ENCODE measurements at places on chromosomes 6 and 20.

DNA sequence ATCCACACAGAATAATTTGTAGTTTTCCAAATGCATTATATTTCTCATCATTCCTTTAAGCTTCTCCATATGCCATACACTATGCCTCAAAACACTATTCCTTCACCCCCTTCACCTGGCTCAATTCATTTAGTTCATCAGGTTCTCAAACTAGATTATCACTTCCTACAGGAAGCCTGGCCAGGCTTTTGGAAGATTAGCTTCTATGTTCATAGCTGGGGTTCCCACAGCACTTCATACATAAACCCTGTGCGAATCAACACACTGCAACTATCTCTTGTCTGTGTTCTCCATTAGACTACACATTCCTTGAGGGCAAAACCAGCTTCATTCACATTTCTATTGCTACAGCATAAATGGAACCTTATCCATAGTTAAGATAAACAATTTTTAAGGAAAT lies 40.5 kb upstream of the PLN start:
- no peak for DNase-seq
- no peak overlapping the region for H3K27ac ChIP-seq
- H3K36me3 ChIP-seq, result peaks cover 26% of the 10 kb centered on the region

GRCh38 chr20:37359331-37359730 lies 13.4 kb downstream of the SRC start:
- no peak overlapping the region for H3K4me3 ChIP-seq
- no peaks in the 10 kb centered on the region for H3K4me1 ChIP-seq
- no peak for DNase-seq
- H3K27me3 ChIP-seq, result no peaks in the 10 kb centered on the region
- H3K36me3 ChIP-seq, result no peaks in the 10 kb centered on the region

GRCh38 chr6:166306378-166307081 lies 1.7 kb downstream of the PRR18 start:
- DNase-seq, result no peak
- no peaks in the 10 kb centered on the region for H3K36me3 ChIP-seq
- no peak overlapping the region for H3K4me3 ChIP-seq
- peaks cover 2% of the 10 kb centered on the region for H3K4me1 ChIP-seq
- peaks cover 65% of the 10 kb centered on the region for H3K27me3 ChIP-seq

DNA sequence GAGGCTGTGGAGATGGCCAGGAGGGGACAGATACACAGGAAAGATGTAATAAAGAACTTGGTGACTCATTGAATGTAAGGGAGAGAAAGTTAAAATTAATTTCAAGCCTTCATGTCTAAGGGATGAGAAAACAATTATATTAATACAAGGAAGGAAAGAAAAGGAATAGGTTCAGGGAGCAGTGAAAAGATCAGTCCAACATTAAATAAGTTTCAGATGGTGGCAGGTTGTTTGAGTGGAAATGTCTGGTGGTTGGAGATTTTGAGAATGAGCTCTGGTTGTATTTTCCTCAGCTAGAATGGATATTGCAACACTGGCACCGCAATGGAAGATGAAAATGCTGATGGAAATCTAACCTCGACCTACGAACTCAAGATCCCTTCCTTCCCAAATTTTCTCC lies 304.3 kb downstream of the COL12A1 start:
- no peak overlapping the region for H3K4me3 ChIP-seq
- H3K4me1 ChIP-seq, result no peaks in the 10 kb centered on the region

- no peaks in the 10 kb centered on the region for H3K36me3 ChIP-seq
- no peak overlapping the region for H3K4me3 ChIP-seq
- no peak for DNase-seq
- H3K4me1 ChIP-seq, result no peaks in the 10 kb centered on the region
- no peak overlapping the region for H3K27ac ChIP-seq
Measured at GRCh38 chr6:165340532-165340931, 31.1 kb upstream of the C6orf118 start.

DNA sequence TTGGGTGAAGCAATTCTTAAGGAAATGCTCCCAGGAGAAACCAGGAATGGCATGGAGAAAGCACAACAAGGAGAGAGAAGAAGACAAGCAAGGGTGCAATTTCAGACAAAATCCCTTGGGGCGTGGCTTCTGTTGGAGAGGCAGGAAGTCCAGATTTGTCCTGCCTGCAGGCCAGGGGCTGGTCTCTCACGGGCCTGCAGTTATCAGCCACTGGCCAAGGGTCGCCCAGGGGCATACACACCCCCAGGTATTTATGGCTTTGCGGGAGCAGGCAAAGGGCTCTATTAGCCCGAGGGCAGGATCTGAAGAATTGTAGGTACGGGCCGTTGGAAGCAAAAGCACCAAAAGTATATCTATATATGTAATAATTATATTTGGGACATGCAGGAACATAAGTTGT lies 87.7 kb downstream of the IYD start:
- H3K4me1 ChIP-seq, result no peaks in the 10 kb centered on the region
- no peak overlapping the region for H3K27ac ChIP-seq
- no peak overlapping the region for H3K4me3 ChIP-seq
- H3K36me3 ChIP-seq, result no peaks in the 10 kb centered on the region
- H3K27me3 ChIP-seq, result no peaks in the 10 kb centered on the region

- no peak for DNase-seq
- no peaks in the 10 kb centered on the region for H3K27me3 ChIP-seq
- no peak overlapping the region for H3K4me3 ChIP-seq
- H3K4me1 ChIP-seq, result peaks cover 4% of the 10 kb centered on the region
Measured at GRCh38 chr6:100261486-100261885, 203.2 kb downstream of the SIM1 start.

DNA sequence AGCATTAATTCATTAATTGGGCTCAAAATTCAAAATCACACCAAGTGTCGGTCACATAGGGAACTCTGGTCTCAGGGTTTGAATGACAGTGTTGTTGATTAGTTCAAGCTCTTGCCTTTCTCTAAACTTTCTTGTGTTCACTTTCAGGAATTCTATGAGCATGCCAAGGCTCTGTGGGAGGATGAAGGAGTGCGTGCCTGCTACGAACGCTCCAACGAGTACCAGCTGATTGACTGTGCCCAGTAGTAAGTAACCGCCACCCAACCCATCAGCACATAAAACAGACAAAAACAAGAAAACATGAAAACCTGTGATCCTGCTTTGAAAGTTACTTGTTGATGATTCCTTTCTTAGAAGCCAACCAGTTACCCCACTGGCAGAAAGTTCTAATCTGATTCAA lies 52.7 kb downstream of the GNAS start:
- peaks cover 64% of the 10 kb centered on the region for H3K4me1 ChIP-seq
- peaks cover 59% of the 10 kb centered on the region for H3K36me3 ChIP-seq
- no peak overlapping the region for H3K4me3 ChIP-seq
- peak overlapping the region; percentile 44 for H3K27ac ChIP-seq

- no peaks in the 10 kb centered on the region for H3K27me3 ChIP-seq
- no peak overlapping the region for H3K4me3 ChIP-seq
- DNase-seq, result no peak
- peaks cover 32% of the 10 kb centered on the region for H3K36me3 ChIP-seq
- no peak overlapping the region for H3K27ac ChIP-seq
Measured at GRCh38 chr6:75268988-75269354, 15.6 kb downstream of the TMEM30A start.

- H3K36me3 ChIP-seq, result no peaks in the 10 kb centered on the region
- no peak overlapping the region for H3K4me3 ChIP-seq
- no peaks in the 10 kb centered on the region for H3K27me3 ChIP-seq
- H3K4me1 ChIP-seq, result no peaks in the 10 kb centered on the region
Measured at GRCh38 chr20:12659942-12660341, 348.8 kb upstream of the SPTLC3 start.

GRCh38 chr6:134347885-134348805 lies 30.2 kb upstream of the SGK1 start:
- H3K27ac ChIP-seq, result no peak overlapping the region
- H3K27me3 ChIP-seq, result no peaks in the 10 kb centered on the region
- DNase-seq, result no peak
- peaks cover 19% of the 10 kb centered on the region for H3K4me1 ChIP-seq

DNA sequence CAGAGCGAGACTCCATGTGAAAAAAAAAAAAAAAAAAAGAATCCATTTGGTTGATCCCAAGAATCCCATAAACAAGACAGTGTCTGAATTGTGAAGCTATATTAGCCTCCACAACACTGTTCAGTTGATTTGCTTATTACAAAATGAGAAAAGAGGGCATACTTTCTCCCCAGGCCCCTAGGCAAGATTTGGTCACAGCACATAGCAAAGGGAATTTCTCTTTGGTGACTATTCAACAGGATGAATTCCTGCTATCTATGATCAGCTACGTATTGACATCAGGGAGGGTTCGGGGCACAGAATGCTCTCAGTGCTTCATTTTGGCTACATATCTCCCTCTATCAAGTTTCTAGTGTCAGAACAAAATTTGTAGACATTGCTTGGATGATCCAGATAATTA lies 20.2 kb upstream of the SLC22A3 start:
- H3K36me3 ChIP-seq, result no peaks in the 10 kb centered on the region
- no peak overlapping the region for H3K27ac ChIP-seq
- peaks cover 11% of the 10 kb centered on the region for H3K27me3 ChIP-seq
- no peak for DNase-seq

- no peaks in the 10 kb centered on the region for H3K36me3 ChIP-seq
- no peak for DNase-seq
- no peaks in the 10 kb centered on the region for H3K4me1 ChIP-seq
- no peak overlapping the region for H3K4me3 ChIP-seq
- peaks cover 22% of the 10 kb centered on the region for H3K27me3 ChIP-seq
- H3K27ac ChIP-seq, result no peak overlapping the region
Measured at GRCh38 chr6:70241031-70241430, 61.9 kb downstream of the COL9A1 start.

DNA sequence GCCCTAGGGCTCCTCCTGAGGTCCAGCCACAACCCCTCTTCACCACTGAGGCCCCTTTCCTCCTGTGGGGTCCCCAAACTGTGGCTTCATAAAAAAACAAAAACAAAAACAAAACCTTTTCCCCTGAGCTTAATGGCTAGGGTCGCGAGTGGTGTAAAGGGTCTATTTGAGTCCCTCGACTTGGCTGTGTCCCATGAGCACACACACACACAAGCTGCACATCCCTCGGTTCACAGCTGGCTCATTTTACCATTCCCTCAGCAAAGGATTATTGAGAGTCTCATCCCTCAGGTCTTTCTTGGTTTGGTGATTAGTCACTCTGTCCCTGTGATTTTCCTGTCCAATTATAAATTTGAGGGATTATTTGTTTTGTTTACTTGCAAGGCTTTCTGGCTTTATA lies 206.1 kb upstream of the SASH1 start:
- H3K4me3 ChIP-seq, result no peak overlapping the region
- peaks cover 14% of the 10 kb centered on the region for H3K27me3 ChIP-seq
- peaks cover 4% of the 10 kb centered on the region for H3K4me1 ChIP-seq
- DNase-seq, result no peak
- H3K36me3 ChIP-seq, result no peaks in the 10 kb centered on the region

DNA sequence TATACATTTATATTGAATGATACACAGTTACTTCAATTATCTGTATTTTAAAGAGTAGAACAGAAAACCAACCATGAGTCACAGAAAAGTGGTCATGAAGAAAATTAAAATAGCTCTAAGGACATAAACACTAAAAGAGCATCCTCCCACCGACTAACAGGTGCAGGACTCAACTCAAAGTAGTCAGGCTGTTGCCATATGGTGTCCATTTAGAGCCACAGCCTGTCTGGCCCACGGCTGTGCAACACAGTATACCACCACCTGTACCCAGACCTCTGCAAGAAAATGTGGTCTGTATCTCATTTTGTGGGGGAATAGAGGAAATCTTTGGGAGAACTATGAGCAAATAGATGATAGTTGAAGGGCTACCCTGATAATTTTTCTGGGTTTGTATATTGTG lies 449.8 kb upstream of the RNF217 start:
- no peaks in the 10 kb centered on the region for H3K4me1 ChIP-seq
- no peak overlapping the region for H3K27ac ChIP-seq
- H3K36me3 ChIP-seq, result no peaks in the 10 kb centered on the region

DNA sequence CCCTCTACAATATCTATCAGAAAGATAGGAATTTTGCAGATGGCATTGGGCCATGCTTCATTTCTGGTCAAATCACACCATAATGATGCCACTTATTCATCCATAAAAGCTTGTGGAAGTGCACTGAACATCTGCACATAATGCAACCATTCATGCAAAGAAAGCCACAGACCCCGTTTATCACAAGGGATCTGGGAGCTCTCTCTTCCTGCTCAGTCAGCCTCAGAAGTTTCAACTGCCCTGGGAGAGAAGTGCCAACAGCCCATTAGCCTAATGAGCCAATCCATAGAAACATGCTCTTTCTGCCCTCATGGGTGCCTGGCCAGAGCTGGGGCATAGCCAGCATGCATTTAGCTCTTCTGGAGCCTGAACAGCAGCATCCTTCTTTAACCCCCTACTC lies 85.8 kb downstream of the SLC35F1 start:
- H3K4me1 ChIP-seq, result no peaks in the 10 kb centered on the region
- peaks cover 17% of the 10 kb centered on the region for H3K27me3 ChIP-seq
- no peaks in the 10 kb centered on the region for H3K36me3 ChIP-seq
- H3K27ac ChIP-seq, result no peak overlapping the region
- no peak for DNase-seq

GRCh38 chr6:157329829-157330228 lies 6.5 kb upstream of the TMEM242 start:
- H3K4me1 ChIP-seq, result peaks cover 13% of the 10 kb centered on the region
- no peak overlapping the region for H3K4me3 ChIP-seq
- DNase-seq, result no peak
- H3K36me3 ChIP-seq, result no peaks in the 10 kb centered on the region
- H3K27me3 ChIP-seq, result peaks cover 65% of the 10 kb centered on the region

DNA sequence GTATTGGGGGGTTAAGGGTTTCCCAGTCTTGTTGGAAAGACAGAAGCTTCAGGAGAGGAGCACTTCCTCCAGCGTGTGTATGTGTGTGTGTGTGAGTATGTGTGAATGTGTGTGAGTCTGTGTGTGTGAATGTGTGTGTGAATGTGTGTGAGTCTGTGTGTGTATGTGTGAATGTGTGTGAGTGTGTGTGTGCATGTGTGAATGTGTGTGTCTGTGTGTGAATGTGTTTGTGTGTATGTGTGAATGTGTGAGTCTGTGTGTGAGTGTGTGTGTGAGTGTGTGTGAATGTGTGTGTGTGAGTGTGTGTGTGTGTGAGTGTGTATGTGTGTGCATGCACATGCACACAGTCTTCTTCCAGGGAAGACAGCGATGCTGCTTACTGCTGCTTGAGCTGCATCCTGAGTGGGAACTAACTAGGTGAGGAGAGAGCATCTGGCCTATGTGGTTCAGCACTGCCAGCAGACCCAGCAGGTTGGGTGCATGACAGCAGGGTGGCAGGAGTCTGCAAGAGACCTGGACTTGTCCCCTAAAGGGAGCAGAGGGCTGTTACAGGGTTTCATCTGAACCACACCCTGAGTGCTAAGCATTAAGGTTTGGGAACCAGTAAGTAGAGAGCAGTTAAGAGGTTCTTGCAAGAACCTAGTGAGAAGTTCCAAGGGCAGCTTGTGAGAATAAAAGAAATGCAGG lies 22.7 kb upstream of the CCND3 start:
- H3K27me3 ChIP-seq, result no peaks in the 10 kb centered on the region
- H3K4me3 ChIP-seq, result no peak overlapping the region
- peaks cover 33% of the 10 kb centered on the region for H3K36me3 ChIP-seq

GRCh38 chr6:138618168-138618567 lies 118.9 kb upstream of the NHSL1 start:
- H3K36me3 ChIP-seq, result no peaks in the 10 kb centered on the region
- H3K27ac ChIP-seq, result no peak overlapping the region
- H3K4me1 ChIP-seq, result no peaks in the 10 kb centered on the region
- no peak overlapping the region for H3K4me3 ChIP-seq
- H3K27me3 ChIP-seq, result peaks cover 6% of the 10 kb centered on the region

All from activated naive CD8-positive, alpha-beta T cell treated with anti-CD3 and anti-CD28 coated beads for 36 hours (primary cell).